Trophoblast cell (in vitro differentiated cells and primary cell): ENCODE measurements at places on chromosomes 7 and 10.

DNA sequence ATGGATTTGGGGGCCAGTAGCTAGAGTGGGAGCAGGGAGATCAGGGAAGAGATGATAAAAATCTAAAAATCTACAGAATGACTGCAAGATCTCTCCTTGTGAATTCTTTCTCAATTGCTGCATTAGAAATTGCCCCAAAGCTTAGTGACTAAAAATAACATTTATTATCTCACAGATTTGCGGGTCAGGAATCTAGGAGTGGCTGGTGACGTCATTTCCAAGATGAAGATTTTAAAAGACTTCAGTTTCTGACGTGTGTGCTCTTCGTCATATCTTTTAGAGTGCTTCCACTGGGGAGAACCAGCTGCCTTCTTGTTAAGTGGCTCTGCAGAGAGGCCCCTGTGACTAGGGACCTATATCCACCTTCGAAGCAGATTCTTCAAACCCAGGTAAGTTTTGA lies 112.6 kb downstream of the DGKI start:
- DNase-seq, result peak; percentile 54

- no peak for DNase-seq
Observed at GRCh38 chr7:73613954-73614735, 10.2 kb downstream of the MLXIPL start.

- peak; percentile 44 for DNase-seq
Observed at GRCh38 chr10:13815756-13816155, 229.0 kb downstream of the PRPF18 start.

DNA sequence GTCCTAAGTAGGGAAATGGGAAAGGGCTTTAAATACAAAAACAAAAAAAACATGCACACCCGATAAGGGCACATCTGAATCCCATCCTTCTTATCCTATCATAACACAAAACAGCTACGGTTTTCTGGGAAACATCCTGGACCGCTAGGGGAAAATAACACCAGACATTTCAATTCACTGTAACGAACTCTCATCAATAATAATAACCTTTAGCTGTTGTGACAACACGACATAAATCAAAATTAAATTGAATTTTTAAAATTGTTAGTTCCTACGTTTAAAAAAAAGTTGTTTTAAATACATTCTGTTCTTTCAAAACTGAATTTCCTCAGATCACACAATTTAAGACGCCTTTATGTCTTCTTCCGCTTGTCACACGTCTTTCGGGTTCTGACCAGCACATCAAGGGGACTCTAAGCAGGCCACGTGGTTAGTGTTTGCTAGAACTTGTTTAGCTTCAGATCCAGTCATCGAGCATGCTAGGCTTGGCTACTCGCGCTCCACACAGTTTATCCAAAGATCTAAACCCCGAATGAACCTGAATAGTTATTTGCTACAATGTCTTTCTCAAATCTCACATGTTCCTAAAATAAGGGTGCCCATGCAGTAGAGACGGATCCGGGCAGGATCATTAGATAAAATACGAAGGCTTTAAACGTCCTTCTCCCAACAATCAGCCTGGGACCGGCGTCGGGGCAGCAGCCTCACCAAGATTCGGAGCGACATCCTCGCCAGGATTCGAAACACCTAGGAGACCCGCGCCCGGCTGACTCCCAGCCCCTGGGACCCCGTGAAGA lies 839 bp downstream of the IKZF5 start:
- DNase-seq, result peak; percentile 43

DNA sequence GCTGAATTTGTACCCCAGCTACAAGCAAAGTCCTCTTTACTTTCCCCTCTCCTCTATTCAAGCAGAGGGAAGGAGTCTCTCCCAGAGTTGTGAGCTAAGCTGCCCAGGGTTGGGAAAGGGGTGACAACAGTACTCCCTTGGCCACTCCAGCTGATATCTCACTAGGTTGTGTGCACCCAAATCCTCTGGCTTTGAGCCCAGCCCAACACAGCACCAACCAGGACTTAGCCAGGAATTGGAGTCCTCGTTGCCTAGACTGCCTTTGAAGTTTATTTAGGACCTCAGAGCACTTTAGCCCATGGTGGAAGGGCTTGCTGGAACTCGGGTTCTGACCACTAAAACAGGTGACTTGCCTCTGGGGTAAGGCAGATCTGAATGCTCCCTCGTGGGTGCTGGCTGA lies 35.7 kb upstream of the DYNC1I1 start:
- no peak for DNase-seq

GRCh38 chr7:105877736-105878135 lies 1.3 kb upstream of the ATXN7L1 start:
- DNase-seq, result no peak

- peak; percentile 89 for DNase-seq
Observed at GRCh38 chr7:73899731-73900142, 38.8 kb downstream of the TMEM270 start.

- no peak for DNase-seq
Observed at GRCh38 chr10:118239236-118239630, 102.9 kb downstream of the FAM204A start.

GRCh38 chr10:27518261-27518660 lies 14.2 kb downstream of the RAB18 start:
- no peak for DNase-seq

- DNase-seq, result no peak
Observed at GRCh38 chr10:71725998-71726579, 6.5 kb upstream of the C10orf105 start.

- no peak for DNase-seq
Observed at GRCh38 chr10:77633376-77633775, 4.2 kb downstream of the KCNMA1 start.

DNA sequence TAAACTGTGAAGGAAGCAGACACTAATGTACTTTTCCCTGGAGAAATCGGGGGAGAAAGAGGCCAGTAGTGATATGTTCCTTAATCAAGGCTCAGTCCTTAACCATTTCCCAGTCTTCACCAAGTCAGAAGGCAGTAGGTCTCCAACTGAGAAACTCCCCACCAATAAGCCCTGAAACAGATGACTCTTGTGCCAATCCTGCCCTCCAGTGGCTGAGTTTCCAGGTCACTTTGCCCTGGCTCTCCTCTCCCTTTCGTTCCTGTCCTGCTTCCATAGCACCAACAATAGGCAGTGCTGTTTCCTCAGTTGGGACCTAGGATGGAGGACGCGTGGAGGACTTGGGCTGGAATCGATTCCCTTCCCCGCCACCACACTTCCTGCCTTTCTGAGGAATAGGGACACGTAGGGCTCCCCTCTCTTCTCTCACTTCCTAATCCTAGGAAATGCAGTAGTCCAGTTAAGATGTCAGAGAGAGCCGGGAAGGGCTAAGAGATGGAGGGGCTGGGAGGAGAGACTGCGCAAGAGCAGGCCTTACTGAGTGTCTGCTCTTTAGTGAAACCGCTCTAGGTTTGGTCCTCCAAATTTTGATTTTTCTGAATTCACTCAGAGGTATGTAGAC lies 23.4 kb downstream of the ATOH7 start:
- DNase-seq, result peak; percentile 44

- DNase-seq, result no peak
Observed at GRCh38 chr10:33301097-33301789, 33.2 kb downstream of the NRP1 start.

- no peak for DNase-seq
Observed at GRCh38 chr7:26624839-26625238, 239.6 kb downstream of the SKAP2 start.

DNA sequence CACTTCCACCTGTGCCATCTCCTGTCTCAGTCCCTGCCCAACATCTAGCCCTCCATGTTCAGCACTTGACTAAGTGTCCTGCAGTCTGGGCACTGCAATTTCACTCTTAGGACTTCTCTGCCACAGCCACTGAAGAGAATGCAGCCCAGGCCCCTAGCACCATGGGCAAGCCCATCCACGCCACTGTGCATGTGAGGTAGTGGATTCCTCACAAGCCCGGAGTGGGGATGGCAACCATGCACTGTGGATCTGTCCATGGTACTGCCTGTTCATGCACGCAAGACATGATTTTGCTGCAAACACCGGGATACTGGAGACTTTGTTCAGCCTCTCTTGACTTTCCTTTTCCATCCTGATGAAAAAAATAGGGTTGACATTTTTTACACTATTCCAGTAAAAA lies 12.3 kb downstream of the DDC start:
- peak; percentile 27 for DNase-seq

GRCh38 chr7:103343758-103344452 lies 662 bp downstream of the DNAJC2 start:
- no peak for DNase-seq

GRCh38 chr10:59354434-59354833 lies 7.9 kb downstream of the FAM13C start:
- DNase-seq, result no peak

GRCh38 chr7:64463636-64464375 lies 99.1 kb downstream of the ZNF680 start:
- no peak for DNase-seq

DNA sequence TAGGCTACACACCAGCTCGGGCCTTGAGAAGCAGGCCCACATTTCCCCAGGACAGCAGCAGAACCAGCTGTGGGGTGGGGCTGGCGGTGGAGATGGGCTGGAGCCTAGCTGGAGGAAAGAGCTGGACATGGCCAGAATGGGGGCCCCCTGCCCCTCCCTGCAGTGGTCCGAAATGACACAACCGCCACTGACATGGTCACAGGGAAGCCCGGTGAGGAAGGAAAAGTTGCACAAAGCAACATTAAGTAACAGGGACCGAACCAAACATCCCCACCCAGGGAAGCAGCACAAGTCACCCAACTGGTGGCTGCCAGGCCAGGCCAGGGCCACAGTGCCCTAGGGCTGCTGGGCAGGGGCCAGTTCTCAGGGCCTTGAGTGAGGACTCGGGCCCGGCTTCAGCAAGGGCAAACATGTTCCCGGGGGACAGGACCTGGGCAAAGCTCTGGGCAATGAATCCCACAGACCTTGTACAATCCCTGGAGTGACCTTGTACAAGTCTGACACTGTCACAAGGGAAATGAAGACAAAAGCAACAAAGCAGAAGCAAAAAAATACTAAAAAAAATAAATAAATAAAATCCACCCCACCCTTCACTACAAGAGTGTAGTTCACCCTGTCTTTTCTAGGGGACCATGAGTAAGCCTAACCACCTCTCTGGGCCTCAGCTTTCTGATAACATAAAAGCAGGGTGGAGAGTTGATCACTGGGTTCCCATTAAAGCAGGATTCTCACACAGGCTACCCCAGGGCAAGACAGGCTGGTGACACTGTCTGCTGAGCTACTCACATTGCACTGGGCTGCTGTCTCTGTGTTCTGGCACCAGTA lies 33.0 kb downstream of the PSAP start:
- DNase-seq, result no peak

DNA sequence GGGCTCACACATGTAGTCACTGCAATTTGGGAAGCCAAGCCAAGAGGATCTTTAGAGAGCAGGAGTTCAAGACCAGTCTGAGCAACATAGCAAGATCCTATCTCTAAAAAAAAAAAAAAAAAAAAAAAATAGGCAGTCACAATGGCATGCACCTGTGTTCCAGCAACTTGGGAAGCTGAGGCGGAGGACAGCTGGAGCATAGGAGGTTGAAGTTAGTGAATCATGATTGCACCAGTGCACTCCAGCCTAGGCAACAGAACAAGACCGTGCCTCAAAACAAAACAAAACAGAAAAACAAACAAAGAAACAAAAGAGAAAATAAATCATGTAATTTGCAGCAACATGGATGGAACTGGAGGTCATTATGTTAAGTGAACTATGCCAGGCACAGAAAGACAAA lies 33.6 kb upstream of the BICC1 start:
- peak; percentile 51 for DNase-seq

- DNase-seq, result no peak
Observed at GRCh38 chr10:120381931-120382330, 75.1 kb upstream of the PLPP4 start.

GRCh38 chr7:137354396-137354795 lies 10.9 kb upstream of the PTN start:
- no peak for DNase-seq

- no peak for DNase-seq
Observed at GRCh38 chr7:157830331-157830730, 493.5 kb downstream of the DNAJB6 start.

DNA sequence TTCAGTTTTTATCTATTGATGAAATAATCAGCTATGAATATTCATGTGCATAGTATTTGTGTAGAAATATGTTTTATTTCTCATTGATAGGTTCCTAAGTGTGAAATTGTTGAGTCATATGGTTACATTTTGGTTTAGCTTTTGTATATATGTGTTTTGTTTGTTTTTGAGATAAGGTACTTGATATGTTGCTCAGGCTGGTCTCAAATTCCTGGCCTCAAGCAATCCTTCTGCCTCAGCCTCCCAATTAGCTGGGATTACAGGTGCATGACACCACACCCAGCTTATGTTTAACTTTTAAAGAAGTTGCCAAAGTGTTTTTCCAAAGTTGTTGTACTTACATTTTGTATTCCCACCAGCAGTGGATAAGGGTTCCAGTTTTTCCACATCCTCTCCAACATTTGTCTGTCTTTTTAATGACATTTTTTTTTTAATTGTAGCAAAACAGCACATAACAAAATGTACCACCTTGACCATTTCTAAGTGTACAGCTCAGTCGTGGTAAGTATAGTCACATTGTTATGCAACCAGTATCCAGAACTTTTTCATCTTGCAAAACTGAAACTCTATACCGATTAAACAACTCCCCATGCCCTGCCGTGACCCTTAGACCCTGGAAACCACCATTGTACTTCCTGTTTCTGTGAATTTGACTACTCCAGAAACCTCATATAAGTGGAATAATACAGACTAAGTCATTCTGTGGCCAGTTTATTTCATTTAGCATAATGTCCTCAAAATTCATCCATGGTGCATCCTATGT lies 12.6 kb upstream of the UBE2D1 start:
- peak; percentile 26 for DNase-seq

DNA sequence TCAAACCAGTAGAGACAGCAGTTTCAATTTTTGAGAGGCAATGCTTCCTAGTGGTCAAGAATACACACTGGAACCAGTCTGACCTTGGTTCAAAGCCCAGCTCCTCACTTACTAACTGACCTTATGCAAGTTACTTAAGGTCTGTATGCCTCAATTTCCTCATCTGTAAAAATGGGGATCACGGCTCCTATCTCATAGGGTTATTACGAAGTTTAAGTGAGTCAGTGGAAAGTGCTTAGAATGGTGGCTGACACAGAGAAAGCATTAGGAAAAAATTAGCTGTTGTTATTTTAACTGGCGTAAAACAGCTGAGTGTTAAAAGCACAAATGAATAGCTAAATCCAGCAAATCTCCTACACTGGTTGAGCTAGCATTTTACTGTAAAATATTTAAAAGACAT lies 162.4 kb upstream of the LAMB4 start:
- DNase-seq, result no peak

GRCh38 chr7:139192014-139192706 lies 38.9 kb upstream of the UBN2 start:
- DNase-seq, result no peak

- DNase-seq, result no peak
Observed at GRCh38 chr10:103277713-103278536, 987 bp downstream of the INA start.
